HuH-7.5 (cell line): ENCODE measurements at places on chromosomes 3 and 15.

GRCh38 chr15:59153466-59153865 is 48.5 kb downstream of the CCNB2 start:
- DNase-seq: no peak

- no peak for DNase-seq
These were observed 202.8 kb downstream of the FMN1 start for GRCh38 chr15:32991619-32992111.

DNA sequence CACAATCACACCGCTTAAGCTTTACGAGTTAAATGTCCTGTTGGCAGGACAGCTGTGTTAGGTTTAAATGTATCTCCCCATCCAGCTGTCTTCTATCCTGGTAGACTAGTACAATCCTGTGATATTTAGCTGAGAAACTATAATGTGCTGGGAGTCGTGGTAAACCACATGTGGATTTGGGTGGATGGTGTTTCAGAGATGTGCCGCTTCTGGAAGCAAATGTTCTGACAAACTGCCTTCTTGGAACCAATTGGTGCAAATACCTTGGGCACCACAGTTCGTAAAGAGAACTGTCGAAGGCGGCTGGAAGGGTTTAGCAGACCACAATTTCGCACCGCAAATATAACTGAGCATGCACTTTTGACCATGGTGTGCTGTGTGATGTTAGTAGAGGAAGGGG is 15.0 kb downstream of the SCG5 start:
- no peak for DNase-seq

DNA sequence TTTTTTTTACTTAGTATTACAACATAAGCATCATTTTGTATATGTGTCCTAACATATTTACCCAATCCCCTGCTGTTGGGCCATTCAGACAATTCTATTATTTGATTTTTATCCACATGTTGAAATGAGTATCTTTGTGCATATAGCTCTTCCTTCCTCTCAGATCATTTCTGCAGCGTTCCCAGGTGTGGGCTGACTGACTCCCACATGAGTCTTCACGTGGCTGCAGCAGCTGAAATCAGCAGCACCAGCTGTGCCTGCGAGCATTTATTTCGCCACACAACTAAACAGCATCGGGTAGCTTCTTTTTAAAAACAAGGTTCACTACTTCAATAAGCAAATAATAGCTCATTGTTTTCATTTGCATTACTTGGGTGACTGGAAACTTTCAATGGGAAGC is 44.5 kb upstream of the PDE8A start:
- no peak for DNase-seq

GRCh38 chr3:23159929-23160328 is 43.2 kb upstream of the UBE2E2 start:
- DNase-seq: no peak

GRCh38 chr3:141103503-141103902 is 52.4 kb downstream of the SPSB4 start:
- DNase-seq: no peak

DNA sequence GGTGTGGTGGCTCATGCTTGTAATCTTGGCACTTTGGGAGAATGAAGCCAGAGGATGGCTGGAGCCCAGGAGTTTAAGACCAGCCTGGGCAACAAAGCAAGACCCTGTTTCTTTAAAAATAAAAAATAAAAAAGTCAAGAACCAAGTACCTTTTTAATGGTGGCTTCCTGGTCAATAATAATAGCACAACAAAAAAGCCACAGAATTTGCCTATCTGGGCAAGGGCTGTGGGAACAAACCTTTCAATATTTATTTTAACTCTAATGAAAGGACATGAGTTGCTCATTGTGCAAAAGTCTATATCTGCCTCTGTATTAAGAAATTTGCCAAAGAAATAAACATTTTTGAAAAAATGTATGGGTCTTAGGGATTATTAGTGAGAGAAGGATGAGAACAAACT is 2.1 kb downstream of the ZNF609 start:
- DNase-seq: no peak

DNA sequence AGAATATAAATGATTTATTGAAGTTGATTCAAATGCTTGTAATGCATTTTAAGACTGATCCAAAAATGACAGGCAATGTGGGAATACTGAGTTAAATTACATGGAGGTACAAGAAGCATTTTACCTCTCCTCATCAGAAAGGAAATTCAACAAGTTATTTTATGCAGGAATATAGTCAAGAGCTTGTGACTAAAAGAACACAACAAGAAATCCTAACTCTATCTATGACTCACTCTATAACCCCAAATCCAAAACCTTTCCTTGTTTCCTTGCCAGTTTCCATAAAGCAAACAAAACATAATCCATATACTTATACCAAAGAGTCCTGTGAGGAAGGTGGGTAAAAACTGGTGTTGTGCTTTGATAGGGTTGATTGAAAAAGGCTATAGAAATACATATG is 30.8 kb downstream of the SIN3A start:
- DNase-seq: no peak

DNA sequence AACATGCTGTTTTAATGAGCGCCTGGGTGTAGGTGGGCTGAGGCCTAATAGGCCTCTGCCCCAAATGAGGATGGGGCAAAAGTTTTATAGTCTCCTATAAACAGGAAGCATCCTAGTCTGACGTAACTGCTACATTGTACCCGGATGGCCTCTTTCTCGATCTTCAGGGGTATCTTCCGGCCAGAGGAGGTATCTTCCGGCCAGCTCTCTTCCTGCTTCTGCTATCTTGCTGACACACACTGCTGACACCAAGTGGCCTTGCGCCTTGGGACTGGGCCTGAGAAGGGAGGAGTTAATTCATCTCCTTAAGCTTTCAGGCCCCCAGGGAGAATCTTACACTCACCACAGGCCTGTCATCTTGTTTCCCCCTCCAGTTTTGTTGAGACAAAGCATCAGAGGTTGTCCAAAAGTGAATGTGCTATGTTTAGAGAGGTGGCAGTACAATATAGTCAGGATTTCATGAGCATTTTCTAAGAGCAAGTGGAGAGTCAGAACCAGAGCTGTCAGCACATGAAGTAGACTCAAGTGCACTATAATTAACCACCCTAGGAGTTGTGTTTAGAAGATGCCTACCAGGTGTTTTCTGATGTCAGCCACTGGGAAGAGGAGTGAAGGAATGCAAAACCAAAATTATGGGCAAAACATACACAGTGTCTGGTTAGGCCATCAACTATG is 15.6 kb upstream of the IGSF10 start:
- no peak for DNase-seq

DNA sequence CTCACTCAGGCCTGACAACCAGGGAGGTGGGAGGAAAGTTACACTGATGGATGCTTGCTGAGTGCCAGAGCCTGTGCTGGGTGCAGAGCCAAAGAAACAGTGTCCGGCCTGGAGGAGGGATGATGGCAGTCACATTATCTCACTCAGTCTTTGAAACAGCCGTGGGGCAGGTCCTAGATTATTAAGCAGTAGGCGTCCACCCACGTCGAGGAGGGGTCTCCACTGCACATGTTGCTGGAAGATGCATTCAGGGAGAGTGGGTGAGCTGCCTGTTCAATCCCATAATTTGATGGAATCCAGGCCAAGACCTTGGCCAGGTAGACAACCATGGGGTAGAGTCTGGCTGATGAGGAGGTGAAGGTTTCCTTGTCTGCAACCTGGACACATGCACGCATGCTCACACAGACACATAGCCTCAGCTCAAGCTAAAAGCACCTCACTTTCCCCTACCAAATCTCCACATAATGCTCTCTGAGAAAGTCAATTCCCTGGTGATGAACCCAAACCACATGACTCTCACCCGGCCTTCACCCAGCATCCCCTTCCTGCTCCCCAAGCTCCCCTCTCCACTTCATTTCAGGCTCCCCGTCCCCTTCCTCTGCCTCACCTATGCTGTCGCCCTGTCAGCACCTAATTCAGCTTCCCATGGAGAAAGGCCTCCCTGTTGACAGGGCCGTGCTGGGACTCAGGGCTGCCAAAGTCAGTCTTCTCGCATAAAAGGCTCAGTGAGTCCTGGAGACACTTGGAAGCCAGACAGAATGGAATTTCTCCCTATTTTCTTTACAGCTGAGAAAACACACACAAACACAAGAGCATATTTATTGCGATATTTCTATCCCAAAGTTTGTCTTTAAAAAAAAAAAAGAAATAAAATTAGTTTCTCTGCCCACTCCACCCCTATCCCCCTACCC is 29.8 kb downstream of the ACAN start:
- no peak for DNase-seq

DNA sequence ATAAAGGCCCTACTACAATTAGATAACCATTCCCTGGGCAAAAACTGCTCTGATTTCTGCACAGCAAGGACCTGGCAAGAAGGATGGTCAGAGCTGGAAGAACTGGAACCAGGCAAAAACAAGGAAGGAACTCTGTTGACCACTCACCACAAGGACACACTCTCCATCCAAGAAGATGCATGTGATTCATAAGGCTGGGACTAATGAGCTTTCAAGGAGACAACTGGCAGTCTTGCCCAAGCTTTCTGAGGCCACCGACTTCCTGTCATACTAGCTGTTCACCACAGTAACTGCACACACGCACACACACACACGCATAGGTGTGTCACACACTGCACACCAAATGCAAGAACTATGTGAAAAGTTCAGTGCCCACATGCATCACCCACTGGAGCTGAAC is 256.6 kb downstream of the OCA2 start:
- no peak for DNase-seq

DNA sequence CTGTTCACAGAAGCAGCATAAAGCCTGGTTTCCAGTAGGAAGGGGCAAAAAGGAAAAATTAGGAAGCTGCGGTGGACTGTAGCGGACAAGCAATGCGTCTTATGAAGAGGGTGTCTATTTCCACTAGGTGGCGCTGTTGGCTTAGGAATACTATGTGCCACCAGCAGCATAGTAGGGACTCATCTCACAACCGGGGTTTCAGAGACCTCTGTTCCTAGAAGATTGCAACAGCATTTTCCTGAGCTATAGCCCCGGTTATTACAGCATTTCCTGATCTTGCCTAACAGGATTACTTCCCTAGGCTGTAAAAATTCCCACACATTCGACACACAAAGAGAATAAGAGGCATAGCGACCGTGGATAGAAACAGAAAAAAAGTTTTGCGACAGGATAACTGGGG is 683.0 kb downstream of the TBL1XR1 start:
- peak; percentile 4 for DNase-seq

- DNase-seq: no peak
These were observed 72.8 kb upstream of the FAN1 start for GRCh38 chr15:30830961-30831360.

DNA sequence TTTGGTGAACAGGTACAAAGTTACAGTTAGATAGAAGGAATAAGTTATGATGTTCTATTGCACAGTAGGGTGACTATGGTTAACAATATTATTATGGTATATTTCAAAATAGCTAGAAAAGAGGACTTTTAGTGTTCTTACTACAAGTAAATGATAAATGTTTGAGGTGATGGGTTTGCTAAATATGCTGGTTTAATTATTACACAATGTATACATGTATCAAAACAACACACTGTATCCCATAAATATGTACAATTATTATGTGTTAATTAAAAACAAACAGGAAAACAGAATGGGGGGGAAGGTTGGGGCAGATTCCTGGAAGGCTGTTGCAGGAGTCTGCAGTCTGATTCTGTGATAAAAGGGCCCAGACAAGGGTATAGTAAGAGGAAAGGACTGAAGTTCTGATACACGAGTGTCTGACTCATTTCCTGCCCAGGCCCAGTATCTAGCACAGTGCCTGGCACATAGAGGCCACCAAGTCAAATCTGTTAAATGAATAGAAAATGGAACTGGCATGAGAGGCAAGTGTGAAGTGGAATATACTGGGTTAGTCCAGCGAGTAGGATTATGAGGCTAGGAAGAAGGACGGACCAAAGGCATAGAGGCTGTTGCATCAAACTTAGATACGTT is 7.2 kb upstream of the ENTPD3 start:
- no peak for DNase-seq

GRCh38 chr3:49745986-49746385 is 22.2 kb upstream of the GMPPB start:
- DNase-seq: no peak
